ENCODE measurements at places on chromosomes 12 and 14.

GRCh38 chr12:132601171-132601883 is 9.1 kb downstream of the LRCOL1 start:
- DNase-seq: no peak

GRCh38 chr12:10722905-10723746 is at the start of gene YBX3:
Gene YBX3 (minus strand): TSS chr12:10723323. CDS start chr12:10723111, 212 bp downstream.
- DNase-seq: peak; percentile 41

DNA sequence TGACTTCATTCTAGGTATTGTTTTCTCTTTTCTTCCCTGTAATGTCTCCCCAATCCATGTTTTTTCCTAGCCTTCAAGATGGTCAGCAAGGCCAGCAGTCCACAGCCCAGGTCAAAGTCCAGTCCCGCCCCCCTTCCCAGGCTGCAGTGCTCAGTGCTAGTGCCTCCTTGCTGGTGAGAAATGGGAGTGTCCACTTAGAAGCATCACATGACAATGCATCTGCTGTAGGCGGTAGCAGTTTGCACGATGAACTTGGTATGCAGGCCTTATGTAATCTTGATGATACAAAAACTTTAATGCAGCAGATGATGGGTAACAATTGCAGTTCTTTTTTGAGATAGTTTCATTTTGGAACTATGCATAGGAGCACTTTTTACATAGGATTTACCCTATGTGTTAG is 88.4 kb downstream of the PCNX1 start:
- DNase-seq: no peak

DNA sequence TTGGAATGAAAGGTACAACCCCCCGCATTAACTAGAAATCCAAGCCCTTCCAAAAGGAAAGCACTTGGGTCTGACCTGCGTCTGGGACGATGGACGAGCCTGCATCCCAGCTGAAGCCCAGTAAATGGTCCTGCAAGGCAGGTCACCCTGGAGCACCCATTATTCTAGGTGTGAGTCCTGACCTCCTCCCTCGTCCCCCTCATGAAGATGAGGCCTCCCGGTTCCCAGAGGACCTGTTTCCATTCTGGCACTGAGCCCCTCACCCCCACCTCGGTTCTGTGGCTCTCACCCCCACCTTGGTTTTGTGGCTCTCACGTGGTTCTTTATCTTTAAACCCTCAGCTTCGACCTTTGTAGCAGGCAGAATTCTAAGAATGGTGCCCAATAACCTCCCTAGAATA is 7.3 kb downstream of the IFI27 start:
- no peak for DNase-seq

All from AG04450 (cell line).